B cell (primary cell): ENCODE measurements at places on chromosomes 12 and 14. TPM values are rescaled to one million over a fixed set of nuclear protein-coding genes. Genes with fewer than 3 reads are reported as not detected.

The COX8C gene
- not detected in 2 replicates for total RNA-seq

The ITGA5 gene
- total RNA-seq, result 6.1 and 6.7 TPM in 2 replicates

The HHIPL1 gene
- not detected in 2 replicates for total RNA-seq

The CSAD gene
- 56.3 and 57.0 TPM in 2 replicates for total RNA-seq

DNA sequence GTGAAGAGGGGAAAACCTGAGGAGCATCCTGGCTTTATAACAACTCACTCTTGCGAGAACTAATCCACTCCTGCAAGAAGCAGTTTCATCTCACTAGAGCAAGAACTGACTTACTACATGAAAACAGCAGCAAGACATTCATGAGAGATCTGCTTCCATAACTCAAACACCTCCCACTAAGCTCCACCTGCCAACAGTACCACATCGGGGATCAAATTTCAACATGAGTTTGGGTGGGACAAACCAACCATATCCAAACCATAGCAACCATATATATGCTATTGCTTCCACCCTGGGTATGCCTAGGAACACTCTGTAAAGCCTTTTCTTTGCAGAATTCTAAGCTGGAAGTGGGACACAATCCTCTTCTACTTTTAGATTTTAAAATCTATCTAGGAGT lies 13.9 kb upstream of the AVPR1A start:
- H3K27me3 ChIP-seq, result no peaks in the 10 kb centered on the region
- no peak overlapping the region for H3K27ac ChIP-seq
- H3K4me3 ChIP-seq, result no peak overlapping the region
- no peaks in the 10 kb centered on the region for H3K36me3 ChIP-seq
- DNase-seq, result no peak

DNA sequence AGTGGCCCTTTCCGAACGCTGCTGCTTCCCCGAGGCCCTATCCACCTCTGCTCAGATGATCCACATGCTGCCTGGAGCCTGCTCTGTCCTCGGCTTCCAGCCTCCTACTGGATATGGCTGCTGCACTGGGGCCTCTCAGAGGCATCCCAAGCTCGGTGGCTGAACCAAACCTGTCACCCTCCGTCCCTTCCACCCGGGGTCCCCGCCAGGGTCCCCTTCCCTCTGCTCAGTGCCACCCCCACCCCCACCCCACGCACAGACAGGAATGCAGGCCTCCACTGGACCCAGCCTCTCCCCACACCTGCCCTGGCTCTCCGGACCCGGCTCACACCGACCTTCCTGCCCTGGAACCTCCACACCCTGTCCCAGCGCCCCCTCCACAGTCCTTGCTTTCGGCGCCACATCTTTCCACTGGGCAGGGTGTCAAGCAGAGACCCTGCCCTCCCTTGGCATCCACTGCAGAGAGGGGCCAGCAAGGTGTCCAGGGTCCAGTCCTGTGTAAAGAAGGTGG lies 6.1 kb downstream of the CEP170B start:
- peaks cover 15% of the 10 kb centered on the region for H3K27me3 ChIP-seq
- H3K36me3 ChIP-seq, result no peaks in the 10 kb centered on the region
- no peak for DNase-seq
- no peak overlapping the region for H3K27ac ChIP-seq
- peaks cover 17% of the 10 kb centered on the region for H3K4me1 ChIP-seq
- no peak overlapping the region for H3K4me3 ChIP-seq

DNA sequence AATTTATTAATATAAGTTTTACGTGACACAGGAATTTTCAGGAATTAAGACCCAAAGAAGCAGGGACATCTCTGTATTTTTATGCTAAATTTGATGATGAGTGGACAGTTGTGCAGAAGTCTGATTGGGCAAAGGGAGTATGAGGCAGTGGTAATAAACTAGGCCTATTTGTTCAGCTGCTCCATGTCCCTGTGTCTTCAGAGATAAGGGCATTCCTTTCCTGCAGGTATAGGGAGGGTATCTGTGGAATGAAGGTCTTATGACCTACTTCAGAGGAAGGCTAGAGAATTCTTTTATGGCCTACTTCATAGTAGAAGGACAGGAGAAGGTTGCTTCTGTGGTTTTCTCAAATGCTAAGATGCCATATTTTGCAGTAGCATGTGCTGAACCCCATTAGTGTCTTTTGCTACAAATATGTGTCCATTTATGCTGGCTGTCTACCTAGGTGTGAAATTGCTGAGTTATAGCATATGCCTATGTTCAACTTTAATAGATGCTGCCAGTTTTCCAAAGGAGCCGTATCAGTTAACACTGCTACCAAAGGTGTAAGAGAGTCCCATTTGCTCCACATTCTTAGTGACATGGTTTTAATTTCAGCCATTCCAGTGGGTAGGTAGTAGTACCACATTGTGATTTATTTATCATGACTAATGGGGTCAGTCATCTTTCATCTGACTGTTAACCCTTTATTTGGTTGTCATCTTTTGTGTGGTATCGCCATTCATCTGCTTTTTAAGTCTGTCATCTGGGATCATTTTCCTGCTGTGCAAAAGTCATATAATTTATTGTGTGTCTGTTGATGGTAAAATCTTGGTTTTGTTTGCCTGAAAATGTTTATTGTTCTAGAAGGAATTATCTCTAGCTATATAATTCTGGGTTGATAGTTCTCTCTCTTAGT lies 410.7 kb upstream of the RGS6 start:
- peaks cover 3% of the 10 kb centered on the region for H3K4me1 ChIP-seq
- H3K27me3 ChIP-seq, result no peaks in the 10 kb centered on the region
- no peak for DNase-seq
- peaks cover 3% of the 10 kb centered on the region for H3K36me3 ChIP-seq
